ENCODE measurements at places on chromosomes 5 and 9.

DNA sequence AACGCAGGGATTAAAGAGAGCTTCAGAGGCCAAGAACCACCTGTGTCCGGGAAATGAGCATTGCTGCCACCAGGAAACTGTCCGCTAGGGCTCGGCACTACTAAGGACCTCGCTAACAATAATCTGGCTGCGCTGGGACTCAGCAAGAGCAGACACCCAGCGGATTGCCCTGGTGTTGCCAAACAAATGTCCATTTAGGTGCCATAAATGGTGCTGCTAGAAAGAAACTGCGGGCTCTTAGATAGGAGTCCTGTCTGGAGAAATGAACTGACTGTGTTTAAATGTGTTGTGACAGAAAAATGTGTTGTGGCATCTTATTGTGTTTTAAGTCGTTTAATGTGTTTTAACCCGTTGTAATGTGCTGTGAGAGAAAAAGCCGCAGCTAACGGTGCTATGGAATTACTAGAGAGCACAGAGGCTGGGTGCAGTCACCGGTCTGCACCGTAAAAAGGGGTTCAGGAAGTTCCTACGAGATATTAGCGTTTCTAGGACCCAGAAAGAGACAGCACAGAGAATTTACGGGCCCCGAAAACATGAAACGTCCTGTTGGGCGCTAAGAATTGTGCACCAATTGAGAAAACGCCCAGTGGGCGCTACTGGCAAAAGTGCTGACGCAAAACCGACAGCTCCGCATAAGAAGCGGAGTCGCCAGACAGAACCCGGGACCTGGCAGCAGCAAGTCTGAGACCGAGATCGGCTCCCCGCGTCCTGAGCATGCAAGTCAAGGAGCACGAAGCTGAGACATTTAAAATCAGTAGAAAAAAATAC is 90.6 kb downstream of the ANXA2R start:
- DNase-seq: peak; percentile 97

DNA sequence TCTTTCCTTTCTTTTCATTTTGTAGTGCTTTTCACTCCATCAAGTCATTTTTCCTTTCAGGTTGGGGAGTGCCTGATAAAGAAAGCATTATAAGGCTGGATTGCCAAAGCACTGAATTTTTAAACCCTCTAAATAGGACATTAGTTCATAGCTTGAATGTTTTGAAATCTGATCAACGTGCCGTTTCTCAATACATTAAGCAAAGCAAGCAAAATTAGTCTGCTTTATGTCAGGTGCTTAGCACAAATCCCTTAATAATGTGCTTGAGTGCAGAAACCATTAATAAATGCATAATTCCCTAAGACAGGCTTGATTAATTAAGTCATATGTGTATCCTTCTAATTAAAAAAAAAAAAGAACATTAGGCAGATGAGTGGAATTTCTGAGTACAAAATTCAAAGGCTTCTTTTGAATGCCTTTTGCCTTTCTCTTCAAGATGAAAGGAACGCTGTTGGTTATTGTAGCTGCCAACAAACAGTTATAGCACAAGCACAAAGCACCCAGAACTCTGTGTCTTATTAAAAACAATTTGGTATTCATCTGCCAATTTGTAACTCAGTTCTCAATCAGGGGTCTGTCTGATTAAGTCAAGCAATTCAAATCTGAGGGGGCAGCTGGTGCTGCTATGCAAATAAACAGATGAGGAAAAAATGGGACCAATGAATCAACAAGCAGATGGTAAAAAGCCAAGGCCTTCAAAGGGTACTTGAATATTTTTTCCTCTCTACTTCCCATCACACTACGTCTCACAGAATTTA is 233.7 kb downstream of the TLE1 start:
- DNase-seq: no peak

GRCh38 chr9:91312717-91313325 is 48.9 kb downstream of the AUH start:
- no peak for DNase-seq

GRCh38 chr9:118643118-118643517 is 726.1 kb downstream of the BRINP1 start:
- no peak for DNase-seq

- no peak for DNase-seq
Measured at GRCh38 chr9:121156263-121156731, 45.4 kb downstream of the RAB14 start.

GRCh38 chr9:21154018-21154608 is 12.3 kb downstream of the IFNA21 start:
- DNase-seq: peak; percentile 84

DNA sequence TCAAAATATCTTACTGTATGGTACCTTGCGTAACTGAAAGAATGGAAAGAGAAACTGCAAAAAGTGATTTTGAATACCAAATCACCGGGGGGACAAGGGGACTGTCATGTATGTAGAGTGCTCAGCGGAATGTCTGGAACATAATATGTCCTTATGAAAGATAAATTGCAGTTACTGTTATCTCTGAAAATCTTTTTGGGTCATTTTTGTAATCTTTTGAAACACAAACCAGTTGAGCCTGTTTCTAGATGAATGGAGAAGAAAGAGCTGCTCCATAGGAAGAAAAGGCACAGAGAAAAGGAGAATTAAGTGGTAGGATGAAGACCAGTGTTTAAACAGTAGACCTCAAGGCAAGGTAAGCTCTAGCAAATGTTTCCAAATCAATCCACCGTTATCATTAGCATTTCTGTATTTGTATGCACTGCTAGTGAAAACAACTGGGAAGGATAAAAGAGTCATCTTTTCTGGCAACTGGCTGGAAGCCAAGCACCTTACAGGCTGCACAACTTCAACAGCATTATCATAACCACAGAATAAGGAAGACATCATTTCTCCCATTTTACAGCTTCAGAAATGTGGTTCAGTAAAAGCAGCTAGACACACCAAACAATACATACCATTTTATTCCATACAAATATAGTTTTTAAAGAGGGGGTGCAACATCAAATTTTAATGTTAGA is 158.5 kb downstream of the TRPM3 start:
- peak; percentile 33 for DNase-seq

GRCh38 chr5:57552033-57552432 is 69.4 kb upstream of the ACTBL2 start:
- no peak for DNase-seq

DNA sequence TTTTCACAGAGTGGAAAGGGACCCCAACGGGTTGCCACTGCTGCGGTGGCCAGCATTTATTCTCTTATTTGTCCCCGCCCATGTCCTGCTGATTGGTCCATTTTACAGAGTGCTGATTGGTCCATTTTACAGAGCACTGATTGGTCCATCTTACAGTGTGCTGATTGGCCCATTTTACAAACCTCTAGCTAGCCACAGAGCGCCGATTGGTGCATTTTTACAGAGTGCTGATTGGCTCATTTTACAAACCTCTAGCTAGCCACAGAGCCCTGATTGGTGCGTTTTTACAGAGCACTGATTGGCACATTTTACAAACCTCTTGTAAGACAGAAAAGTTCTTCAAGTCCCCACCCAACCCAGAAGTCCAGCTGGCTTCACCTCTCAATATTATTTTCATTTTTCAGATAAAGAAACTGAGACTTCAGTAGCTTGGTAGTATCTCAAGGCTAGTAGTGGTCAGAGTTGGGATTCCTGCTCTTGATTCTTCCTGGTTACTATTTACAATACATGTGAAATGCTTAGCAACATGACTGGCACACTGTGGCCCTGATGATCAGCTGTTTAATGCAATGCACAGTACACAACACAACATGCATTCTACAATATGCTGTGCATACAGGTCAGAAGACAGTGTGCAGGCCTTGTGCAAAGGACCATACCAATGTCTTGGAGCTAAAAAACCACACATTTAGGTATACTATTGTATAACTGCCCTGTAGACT is 63.6 kb upstream of the BOD1 start:
- DNase-seq: no peak

DNA sequence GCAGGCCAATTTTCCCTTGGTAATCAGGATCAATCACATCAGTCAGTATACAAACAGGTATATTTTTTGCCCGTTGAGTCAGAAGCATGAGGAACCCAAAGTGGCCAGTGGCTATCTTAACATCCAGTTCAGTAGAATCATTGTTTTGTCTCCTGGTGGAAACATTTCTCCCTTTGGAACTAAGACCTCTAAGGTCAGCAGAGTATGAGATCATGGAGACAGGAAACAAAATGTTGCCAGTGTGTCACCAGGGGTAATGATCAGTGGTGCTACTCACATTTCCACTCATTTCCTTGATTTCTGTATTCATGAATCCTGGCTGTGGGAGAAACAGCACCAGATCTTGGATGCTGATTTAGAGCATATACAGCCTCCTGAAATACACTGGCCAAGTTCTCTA is 553.0 kb downstream of the CSNK1G3 start:
- DNase-seq: no peak

GRCh38 chr5:132438917-132439316 is 51.7 kb downstream of the IRF1 start:
- peak; percentile 57 for DNase-seq

- DNase-seq: no peak
Measured at GRCh38 chr5:57710126-57710525, 227.5 kb upstream of the ACTBL2 start.

GRCh38 chr5:96335873-96336272 is 97.2 kb downstream of the PCSK1 start:
- no peak for DNase-seq

DNA sequence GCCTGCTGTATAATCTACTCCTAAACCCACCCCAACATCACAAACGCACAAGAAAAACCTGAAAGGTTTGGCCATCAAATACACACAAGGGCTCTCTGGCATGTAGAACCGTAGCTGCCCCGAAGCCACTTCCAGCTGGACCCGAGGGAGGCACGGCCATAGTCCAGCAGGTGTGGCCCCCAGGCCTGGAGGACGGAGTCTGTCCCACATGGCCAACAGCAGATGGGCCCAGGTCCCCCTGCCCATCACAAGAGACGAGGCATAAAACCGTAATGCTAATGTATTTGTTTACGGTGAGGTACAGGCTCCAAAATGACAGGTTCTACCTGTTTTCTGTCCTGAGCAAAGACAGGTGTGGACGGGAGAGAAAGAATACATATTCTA is 234.2 kb downstream of the SYK start:
- no peak for DNase-seq

DNA sequence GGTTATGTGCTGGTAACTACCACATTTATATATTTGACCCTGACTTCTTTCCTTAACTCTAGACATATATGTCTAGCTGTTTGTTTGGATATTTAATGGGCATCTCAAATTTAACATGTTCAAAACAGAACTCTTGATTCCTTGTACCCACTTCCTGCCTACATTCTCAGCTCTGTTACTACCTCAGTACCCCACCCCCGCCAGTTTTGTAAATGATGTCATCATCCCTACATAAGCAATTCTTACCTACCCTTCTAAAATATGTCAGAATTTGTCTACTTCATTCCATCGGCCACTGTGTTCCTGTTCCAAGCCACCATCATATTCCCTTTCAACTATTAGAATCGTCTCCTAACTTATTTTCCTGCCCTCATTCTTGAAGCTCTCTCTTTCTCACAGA is 4.8 kb downstream of the RAD50 start:
- no peak for DNase-seq

DNA sequence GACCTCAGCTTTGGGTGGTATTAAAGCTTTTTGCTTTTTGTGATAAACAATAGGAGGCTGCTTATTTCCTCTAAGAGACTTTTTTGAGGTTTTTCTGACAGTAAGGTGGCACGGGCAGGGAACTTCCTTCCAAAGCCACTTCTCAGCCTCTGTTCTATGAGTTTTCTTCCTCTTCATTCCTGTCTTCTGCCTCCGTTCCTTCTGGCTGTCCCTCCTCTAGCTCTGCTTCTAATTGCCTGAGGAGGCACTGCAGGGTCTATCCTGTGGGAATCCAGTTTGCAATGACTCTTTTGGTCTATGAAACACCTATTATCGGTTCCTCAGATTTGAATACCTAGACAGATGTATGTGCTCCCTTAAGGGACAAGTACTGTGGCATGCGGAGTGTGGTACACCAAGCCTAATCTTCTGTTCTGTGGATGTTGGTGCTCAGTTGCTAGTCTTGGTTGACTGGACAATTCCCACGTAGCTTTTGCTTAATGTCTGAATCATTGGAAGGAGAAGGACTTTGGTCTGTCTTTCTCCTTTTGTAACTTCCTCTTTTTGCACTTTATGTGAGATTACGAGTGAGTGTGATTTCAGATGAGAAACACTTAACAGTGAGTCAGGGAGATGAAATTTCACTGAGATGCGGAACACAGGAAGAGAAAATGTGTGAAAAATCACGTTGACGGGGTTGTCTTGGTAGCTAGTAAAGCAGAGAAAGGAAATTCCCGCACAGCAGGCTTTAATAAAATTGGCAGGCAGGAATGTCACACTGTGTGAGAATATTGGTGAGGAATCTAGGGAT is 305.2 kb downstream of the EFNA5 start:
- peak; percentile 58 for DNase-seq

GRCh38 chr5:160537940-160538339 is 116.3 kb downstream of the PTTG1 start:
- no peak for DNase-seq

DNA sequence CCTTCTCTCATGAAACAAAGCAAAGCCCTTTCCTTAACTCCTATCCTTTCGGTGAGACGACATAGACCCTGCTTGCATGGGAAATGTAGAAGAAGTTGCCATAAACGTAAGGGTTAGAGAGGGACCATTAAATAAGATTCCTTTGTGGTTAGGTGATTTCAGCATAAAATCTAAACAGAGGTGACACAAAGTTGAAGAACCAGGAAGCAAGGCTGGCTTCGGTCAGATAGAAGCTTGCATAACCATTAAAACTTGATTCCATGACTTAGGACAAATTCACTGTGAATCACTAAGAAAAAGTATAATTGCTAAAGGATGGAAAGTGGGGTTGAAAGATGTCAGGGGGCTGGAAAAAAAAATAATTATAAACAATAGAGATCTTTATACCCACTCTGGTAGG is 30.9 kb upstream of the ABLIM3 start:
- DNase-seq: no peak

- DNase-seq: peak; percentile 18
Measured at GRCh38 chr5:59187857-59188256, 605.0 kb downstream of the RAB3C start.

GRCh38 chr5:172118891-172119290 is 69.1 kb downstream of the STK10 start:
- no peak for DNase-seq

DNA sequence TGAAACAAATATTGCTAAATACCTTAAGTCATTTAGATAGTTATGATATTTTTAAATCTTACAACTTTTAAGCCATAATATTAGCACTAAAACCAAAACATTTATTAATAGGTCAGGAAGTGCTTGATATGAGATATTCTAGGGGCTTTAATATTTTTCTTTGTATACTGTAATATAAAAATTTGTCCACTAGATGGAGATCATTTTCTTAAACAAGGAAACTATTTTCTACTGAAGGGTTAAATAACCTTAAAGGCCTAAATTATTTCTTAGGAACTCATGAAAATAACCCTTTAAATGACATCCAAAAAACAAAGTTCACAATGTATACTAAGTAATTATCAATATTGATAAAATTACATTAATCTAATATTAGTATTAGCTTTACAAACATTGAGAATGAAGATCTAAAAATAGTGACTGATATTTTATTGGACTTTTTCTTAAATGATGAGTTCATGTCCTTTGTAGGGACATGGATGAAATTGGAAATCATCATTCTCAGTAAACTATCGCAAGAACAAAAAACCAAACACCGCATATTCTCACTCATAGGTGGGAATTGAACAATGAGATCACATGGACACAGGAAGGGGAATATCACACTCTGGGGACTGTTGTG is 635.7 kb downstream of the RAB3C start:
- peak; percentile 67 for DNase-seq

GRCh38 chr9:81758123-81758797 is 68.9 kb upstream of the TLE1 start:
- DNase-seq: no peak

All from hematopoietic multipotent progenitor cell treated with erythropoietin and hydrocortisone succinate and interleukin-3 and kit ligand, for 4 days (in vitro differentiated cells).